Glomerular endothelial cell (primary cell): ENCODE measurements at places on chromosomes 7 and 10.
A peak's percentile ranks its signal among the peaks of the same experiment; 100 is the strongest.

DNA sequence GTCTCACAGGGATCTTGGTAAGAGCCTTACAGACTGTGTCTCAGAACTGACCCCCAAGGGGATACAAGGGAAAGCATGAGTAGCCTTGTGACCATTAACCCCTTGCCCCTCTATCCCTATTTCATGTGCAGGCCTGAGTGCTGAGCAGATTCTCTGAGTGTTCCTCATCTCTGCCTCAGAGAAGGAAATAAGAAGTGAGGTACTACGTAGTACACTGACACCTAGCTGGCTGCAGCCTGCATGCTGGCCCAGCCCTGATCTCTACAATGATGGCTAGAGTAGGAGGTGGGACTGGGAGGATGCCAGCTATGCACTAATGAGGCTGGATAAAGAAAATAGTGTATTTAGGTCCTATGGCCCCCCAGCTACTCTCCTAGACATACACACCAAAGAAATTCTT lies 174.9 kb upstream of the HPS1 start:
- DNase-seq: no peak

DNA sequence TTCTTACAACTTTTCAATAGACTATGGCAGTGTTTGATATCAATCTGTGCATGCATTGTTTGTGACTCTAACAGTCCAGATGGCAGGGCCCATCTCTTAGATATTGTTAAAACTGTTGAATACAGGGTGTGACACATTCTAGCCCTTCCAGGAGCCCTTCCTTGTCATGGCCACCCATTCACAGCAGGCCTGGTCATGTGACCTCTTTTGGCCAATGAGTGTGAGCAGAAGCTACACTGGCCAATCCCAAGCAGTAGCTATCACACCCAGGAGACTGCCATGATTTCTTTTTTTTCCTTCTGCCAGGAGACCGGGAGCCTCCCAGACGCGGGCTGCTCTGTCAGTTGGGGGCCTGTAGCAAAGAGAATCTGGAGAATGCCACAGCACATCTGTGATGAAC lies 655.4 kb upstream of the MKI67 start:
- DNase-seq: no peak

DNA sequence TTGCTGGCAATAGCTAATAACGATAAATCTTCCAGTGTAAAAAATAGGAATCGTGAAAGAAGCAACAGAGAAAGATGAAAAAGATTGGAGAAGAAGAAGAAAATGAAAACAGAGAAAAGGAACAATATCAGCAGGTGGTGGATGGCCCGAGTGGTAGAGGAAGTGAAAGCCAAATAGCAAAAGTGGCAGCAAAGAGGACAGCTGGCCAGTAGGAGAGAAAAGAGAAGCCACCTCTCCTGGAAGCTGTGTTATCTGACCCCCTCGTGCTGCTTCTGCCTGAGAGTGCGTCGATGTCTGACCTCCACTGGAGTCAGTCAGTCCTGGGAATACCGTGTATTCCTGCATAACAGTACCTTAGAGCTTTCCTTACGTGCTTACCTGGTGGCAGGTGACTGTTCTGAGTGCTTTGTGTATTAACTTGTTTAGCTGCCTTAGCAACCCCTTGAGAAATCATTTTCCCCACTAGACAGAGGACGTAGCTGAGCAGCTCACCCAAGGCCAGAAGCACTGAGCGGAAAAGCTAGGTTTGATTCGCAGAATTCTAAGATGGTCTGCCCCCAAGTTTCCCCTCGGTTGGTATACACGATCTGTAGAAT lies 88.3 kb downstream of the CHN2 start:
- no peak for DNase-seq

DNA sequence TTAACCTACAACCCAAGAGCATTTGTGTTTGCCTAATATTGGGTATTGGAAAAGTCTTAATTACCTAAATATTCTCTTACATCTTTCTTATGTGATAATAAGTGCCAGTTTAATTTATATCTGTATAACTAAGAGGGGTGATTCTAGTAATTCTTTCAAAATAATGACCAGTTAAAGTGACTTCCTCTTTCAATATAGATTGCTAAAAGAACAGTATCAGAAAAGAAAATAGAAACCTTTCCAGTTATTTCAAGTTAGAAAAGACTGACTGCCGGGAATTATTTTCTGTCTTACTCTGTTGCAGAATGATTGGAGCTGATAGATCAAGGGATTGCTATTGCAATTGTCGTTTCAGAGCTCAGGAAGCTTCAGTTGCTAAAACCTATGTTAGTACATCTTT lies 525.0 kb upstream of the SEMA3D start:
- no peak for DNase-seq

- peak; percentile 22 for DNase-seq
These were observed 110.7 kb downstream of the ZNF467 start for GRCh38 chr7:149662591-149663095.

DNA sequence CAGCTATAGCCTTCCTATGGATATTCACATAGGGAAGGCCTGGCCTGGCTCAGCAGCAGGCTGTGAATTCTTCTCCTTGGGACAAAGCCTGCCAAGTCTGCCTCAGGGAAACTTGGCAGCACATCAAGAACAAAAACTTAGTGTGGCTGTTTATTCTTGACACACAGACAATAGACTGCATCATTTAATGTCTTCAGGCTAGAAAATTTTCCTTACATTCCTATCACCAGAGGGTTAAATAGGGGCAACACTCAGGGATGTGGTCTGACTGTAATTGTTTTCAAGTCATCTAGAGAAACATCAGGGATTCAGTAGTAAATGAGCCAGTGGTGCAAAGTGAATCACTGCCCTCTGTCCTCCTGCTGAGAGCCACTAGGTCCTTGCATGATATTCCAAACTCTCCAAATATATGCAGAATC lies 137.3 kb downstream of the SEMA3C start:
- DNase-seq: peak; percentile 47

- DNase-seq: no peak
These were observed 117.6 kb downstream of the NRP1 start for GRCh38 chr10:33216661-33217427.

- DNase-seq: no peak
These were observed 86.6 kb downstream of the FRMD4A start for GRCh38 chr10:14244147-14244546.

DNA sequence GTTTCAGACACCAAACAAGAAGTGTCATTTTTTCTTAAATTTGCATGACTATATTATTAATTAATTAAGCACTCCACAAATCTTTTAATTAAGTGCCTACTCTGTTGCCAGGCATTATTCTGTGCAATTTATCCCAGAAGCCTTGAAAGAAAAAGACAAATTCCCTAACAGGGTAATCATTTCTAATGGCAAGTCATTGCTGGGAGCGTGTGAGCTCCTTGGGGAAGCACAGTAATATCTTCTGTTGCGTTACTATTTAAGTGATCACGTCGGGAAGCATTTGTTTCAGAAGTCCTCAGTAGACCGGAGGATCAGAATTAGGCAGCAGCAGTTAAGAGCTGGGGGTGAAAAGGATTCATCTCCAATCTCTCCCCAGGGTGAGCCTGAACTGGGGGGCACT lies 276.8 kb upstream of the RNF32 start:
- no peak for DNase-seq

GRCh38 chr7:70595755-70596597 lies 536.0 kb upstream of the GALNT17 start:
- no peak for DNase-seq

GRCh38 chr10:43044961-43045621 lies 31.8 kb upstream of the RET start:
- DNase-seq: no peak

DNA sequence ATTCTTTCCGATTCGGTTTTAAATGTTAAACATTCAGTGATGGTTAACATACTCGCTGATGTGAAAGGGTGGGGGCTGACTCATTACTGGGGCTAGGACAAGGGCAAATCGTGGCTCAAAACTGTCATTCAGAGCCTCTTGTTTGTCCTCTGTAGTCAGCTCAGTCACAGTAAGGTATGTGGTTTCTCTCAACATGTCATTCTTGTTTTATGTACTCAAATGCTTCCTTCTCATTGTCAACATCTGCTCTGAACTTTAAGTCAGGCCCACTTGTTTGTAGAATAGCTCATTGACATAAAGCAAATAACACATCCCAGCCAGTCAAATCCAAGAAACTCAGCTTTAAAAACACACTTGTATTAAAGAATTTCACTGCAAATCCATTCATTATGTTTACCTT lies 7.3 kb downstream of the SLC16A9 start:
- DNase-seq: no peak

DNA sequence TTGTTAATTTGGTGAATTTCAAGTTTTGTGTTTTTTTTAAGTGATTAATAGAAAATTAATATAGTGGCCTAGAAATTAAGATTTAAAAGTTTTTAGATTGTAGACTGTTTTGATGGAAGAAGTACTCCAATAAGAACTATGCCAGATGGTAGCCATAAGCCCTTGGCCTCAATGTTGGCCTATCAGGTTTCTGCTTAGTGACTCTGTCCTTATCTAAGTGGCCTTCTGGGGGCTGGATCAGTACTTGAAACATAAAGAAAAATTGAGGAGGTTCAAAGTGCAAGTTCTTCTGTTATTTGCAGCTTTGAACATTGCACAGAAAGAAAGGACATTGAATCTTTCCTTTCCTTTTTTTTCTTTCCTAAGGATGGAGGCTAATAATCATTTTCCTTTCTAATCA lies 9.9 kb downstream of the CCDC126 start:
- DNase-seq: no peak

DNA sequence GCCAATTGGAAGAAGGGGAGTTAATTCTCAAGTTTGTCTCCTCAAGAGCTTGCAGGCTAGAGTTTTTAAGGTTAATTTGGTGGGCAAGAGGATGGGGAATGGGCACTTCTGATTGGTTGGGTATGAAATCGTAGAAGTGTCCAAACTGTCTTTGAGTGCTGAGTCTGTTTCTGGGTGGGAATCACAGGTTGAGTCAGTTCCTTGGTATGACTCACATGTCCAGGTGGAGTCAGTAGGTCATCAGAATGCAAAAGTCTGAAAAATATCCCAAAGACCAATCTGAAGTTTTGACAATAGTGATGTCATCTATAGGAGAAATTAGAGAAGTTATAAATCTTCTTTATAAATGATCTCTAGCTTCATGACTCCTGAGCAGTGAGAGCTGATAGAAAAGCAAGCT lies 1252.2 kb downstream of the REEP3 start:
- no peak for DNase-seq

DNA sequence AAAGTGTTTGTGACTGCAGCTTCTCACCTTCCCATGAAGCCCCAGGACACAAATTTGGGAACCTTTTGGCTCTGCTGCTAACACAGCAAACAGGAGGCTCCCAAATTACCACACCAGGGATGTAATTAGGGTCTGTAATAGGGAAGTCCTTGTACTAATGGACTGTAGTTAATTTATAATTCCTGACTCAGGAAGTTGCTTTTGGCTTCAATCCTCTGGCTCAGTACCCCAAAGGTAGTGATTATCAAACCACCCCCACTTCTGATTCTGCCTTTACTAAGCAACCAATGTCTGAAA lies 3.8 kb upstream of the MALSU1 start:
- DNase-seq: no peak

GRCh38 chr7:12730523-12730922 lies 43.1 kb downstream of the ARL4A start:
- DNase-seq: no peak

DNA sequence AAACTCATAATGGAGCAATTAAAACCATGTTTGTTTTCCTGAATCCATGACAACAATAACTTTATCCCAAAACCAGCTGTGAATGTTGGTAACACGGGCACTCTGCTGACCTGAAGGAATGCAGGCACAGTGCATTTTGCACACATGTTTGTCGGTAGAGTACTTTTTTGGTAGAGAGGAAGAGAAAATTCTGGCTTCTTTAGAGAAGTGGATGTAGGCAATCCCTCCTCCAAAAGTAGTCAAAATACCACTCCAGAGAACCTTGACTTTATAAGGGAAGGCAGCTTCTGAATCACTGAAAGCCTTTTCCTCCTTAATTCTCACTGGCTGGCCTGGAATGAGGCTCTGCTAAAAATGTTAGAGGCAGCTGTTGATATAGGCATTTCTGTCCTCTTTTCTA lies 15.8 kb upstream of the ACTA2 start:
- no peak for DNase-seq

GRCh38 chr7:85061456-85061855 lies 125.4 kb downstream of the SEMA3D start:
- no peak for DNase-seq

- no peak for DNase-seq
These were observed 19.8 kb upstream of the CPN1 start for GRCh38 chr10:100101192-100102076.

- no peak for DNase-seq
These were observed 656 bp downstream of the VSTM4 start for GRCh38 chr10:49114718-49115014.

GRCh38 chr10:87575851-87576250 lies 71.2 kb downstream of the MINPP1 start:
- no peak for DNase-seq

GRCh38 chr10:22148961-22149360 lies 68.9 kb downstream of the EBLN1 start:
- peak; percentile 23 for DNase-seq

DNA sequence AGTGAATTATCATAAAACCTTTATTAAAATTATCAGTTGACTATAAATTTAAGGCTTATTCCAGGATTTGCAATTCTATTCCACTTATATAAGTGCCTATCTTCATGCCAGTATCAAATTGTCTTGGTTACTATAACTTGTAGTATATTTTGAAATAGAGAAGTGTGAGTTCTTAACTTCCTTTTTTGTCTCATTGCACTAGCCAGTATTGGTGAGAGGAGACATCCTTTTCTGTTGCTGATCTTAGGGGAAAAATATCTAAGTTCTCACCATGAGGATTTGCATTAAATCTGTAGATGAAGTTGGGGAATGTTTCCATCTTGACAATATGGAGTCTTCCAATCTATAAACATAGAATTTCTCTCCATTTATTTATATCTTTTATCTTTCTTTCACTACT lies 104.2 kb upstream of the MKI67 start:
- no peak for DNase-seq

DNA sequence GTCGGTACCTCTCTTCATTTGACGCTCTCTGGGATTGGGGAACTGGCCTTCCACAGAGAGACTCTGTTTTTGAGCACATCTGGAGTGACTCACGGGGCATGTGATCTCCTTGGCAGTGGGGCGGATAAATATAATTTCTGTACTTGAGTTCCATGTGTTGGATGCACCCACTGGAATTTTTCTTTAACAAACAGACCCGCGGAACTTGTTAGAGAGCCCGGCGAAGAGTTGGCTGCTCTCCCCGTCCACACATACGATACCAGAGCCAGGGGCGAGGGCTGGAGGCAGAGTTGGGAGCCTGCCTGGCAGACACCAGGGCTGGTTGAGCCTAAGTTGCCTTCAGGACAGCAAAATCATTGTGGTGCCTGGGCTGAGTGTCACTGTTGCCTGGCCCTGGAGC lies at the start of gene FAM180A:
TSS of gene FAM180A (minus strand) at position 44 of the 400 bp plus-strand sequence. CDS start 233 bp downstream, outside the sequence.
- DNase-seq: no peak

- DNase-seq: no peak
These were observed 122.7 kb upstream of the ADCY1 start for GRCh38 chr7:45451342-45452035.

DNA sequence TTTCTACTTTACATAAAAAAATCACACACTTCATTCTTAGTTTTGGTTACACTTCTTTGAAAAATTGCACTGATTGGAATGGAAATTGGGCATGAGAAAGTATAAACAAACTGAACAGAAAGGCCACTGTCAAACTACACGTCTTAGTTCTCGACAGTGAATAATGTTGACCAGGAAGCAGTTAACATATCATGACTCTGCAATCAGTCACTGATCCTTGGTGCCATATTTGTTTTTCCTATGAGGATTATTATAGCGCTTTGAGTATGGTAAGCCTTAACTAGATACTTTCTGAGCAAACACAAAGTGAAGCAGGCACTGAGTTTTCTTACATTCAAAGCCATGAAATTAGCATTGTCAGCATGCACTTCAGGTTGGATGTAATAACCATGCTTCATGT lies 495.1 kb upstream of the ANKRD30A start:
- DNase-seq: no peak

- DNase-seq: no peak
These were observed 57.2 kb downstream of the RASGEF1A start for GRCh38 chr10:43209651-43210141.
